ENCODE measurements at places on chromosomes 3 and 15.

DNA sequence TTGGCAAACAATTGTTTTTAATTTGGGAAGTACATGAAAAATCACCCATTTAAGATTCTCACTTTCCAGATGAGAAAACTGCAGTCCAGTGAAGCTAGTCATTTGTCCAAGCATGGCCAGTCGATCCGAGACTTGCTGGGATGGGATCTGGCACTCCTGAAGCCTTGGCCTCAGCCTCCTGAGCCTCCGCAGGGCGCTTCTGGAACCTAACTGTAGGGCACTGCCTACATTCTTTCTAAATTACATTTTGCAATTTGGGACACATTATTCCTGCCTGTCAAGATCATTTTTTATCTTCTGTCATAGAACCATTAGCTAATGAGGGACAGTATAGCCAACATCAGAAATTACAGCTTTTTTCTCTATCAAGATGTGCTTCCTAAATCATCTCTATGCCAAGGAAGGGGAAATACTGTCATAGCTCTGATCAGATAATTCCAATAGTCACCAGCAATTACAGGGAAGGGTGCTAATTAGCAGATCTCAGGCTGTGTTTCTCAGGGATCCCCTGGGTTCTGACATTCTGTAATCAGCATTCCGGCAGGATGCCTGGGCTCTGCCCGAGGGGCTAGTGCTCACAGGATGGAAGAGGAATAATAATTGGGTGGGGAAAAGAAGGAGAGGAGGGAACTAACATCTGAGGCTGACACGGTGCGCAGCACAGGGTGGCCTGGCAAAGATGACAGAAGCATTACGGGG lies 28.3 kb downstream of the ANAPC13 start:
- no peak for DNase-seq

GRCh38 chr15:81071120-81071519 lies 63.0 kb upstream of the CFAP161 start:
- peak; percentile 46 for DNase-seq

DNA sequence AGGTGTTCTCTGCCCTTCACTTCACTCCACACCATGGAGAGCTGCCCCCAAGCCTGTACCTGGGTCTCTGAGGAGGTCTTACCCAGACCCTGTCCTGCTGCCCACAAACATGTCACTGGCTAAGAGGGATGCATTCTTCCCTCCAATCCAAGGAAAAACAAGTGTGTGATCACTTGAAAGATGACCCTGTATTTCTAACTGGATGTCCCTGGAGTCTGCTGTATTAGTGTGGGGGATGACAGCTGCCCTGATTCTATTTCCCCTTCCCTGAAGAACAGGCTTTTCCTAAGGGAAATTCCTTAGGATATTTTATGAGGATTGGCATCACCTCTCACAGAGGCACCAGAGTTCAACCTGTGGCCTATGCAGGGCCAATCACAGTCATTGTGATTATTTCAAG lies 55.0 kb upstream of the GATA2 start:
- DNase-seq: no peak

- no peak for DNase-seq
Observed at GRCh38 chr3:35498506-35499210, 140.7 kb upstream of the ARPP21 start.

DNA sequence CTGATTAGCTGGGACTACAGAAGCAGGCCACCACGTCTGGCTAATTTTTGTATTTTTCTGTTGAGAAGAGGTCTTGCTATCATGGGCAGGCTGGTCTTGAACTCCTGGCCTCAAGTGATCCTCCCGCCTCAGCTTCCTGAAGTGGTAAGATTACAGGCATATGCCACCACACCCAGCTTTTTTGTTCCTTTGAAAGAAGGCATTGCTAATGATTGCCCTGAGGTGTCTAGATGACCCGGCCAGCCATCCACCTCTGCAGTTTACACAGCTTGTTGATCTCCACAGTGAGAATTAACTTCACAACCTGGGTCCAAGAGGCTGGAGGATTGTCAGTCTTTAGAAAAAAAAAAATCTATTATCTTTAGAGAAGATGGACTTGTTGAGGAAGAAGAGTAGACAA lies 58.7 kb downstream of the SMAD3 start:
- no peak for DNase-seq

DNA sequence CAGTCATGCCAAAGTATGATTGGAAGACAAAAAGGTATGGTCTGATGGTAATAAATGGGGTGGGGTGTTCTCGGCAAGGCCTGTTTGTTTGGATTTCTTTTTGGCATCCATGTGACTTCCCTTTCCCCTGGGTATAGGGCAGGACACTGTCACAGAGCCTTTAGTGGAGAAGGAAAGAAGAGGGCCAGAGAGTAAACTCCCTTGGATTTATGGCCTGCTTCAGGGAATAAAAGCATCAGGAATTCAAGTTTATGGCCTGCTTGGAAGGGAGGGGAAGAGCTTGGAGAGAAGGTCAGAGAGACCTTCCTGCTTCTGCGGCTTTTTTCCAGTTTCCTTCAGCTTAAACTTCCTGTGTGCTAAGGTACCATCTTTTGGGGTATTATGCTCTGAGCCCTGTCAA lies 179.4 kb upstream of the ADAMTS9 start:
- no peak for DNase-seq

GRCh38 chr3:69567023-69567709 lies 172.1 kb upstream of the MITF start:
- DNase-seq: no peak

Data from IMR-90 (cell line).